ENCODE measurements at places on chromosomes 6 and 20.
A peak's percentile ranks its signal among the peaks of the same experiment; 100 is the strongest.

DNA sequence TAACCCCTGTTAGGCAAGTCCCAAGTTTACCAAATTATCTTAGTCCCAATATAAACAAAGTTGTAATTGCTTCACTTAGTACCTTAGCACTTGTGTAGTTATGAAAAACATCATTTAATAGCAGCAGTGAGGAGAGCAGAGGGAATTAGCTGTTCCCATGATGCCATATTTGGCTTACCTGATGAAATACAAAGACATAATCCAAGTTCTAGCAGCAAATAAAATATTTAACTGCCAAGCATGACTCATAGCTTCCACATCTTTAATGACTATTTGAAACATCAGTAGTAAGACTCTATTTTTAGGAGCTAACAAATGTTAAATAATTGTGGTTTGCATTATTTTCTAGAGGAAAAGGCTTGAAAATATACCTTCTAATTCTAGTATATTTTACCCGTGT is 94.0 kb upstream of the MCHR2 start:
- no peak for DNase-seq

DNA sequence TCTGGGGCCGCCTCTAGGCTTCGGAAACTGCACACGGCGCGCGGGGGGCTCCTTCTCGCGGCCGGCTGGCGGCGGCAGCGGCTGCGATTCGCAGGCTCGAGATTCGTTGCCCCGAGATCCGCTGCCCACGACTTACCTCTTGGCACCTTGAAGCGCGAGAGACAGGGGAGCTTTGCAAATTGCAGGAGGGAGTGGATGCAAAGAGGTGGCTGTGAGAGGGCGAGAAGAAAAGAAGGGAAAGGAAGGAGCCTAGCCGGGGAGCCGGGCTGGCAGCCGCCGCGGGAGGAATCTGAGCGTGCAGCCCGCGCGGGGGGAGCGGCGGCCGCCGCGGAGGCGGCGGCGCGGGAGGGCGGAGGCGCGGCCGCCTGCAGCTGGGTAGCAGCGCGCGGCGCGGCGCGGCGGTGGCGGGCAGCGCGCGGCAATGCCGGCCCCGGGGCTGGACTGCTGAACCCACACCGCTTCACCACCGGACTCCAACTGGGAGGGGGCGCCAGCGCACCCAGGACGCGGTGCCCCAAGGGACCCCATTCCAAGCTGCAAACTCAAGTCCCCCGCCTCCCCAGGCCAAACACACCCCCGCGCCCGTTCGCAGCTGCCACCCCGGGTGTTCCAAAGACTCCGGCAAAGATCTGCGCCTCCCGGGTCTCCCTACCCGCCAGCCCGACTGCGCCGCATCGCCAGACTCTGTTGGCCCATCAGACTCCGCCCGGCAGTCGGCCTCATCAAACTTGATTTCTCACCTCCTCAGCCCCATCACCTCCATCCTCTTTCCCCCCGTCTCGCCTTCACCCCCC is 44.2 kb upstream of the SUPT3H start:
- peak; percentile 18 for DNase-seq

DNA sequence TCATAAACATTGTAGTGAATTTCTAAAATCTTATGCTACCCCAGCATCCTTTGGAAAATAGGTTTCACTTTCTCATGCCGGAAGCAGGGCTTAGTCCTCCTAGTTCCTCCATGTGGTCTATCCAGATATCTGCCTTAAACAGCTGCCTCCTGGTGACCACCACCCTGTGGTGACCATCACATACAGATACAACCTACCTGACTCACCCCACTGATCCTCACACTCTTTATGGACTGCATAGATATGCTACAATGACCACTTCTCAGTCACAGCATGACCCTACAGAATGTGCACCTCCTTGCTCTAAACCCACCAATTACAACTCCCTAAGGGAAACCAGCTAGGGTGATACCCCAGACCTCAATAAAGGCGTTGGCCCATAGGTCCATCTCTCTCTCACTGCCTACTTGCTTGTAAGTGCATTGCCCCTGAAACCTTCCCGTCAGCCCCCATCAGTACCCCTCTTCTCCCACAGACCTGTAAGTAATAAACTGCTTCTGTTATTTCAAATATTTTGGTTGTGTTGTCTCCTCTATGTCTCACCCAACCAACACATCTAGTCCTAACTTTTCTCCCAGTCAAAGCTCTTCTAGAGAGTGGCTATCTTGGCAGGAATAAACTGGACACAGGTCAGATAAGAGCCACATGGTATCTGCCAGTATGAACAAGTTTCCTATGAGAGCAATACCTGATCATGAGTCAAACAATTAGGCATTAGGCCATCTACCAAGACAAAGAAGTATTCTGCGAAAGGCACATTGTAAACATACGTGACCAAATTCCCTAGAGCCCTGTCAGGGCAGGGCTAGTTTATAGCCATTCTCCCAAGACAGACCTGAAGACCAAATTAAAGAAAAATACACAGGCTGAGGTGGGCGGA is 39.4 kb upstream of the PLEKHG1 start:
- no peak for DNase-seq

DNA sequence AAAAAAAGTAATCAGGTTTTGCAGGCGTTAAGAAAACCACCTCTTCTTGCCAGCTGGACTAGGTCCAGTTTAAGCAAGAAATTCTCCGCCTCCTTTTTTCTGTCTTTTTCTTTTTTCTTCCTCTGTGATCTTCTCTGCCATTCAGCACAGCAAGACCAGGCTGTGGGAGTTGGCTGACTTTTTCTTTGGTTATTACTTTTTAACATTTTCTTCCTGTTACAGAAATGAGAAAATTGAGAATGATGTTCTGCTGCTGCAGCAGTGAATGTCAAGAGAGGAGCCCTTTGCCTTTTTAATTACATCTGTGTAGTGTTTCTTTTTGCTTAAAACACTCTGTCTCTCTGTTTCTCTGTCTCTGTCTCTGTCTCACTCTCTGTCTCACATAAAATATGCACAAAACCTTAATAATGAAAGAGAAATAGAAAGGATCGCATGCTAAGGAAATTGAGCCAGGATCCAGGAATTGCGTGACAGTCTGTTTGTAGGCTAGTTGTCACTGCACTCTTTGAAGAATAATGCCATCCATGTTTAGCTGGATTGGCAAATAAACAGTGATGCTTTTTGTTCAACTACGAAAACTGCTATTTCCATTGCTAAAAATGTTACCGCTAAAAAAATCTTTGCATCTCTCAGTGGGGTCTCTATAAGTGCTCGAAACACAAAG is 103.2 kb upstream of the SUPT3H start:
- DNase-seq, result no peak

GRCh38 chr6:96934087-96934486 is 9.6 kb downstream of the KLHL32 start:
- no peak for DNase-seq

GRCh38 chr6:105184921-105185320 is 5.1 kb upstream of the POPDC3 start:
- no peak for DNase-seq

- DNase-seq, result no peak
Observed at GRCh38 chr20:32052090-32052777, at the start of gene HCK. Gene HCK, plus strand, starts transcription at chr20:32052242.
